ENCODE measurements at places on chromosomes 12 and 14.
A peak's percentile ranks its signal among the peaks of the same experiment; 100 is the strongest.

GRCh38 chr14:24465368-24465767, 22.8 kb upstream of the SDR39U1 start:
- DNase-seq, result no peak

- peak; percentile 34 for DNase-seq
Measured at GRCh38 chr14:97185186-97185585, 388.0 kb downstream of the VRK1 start.

GRCh38 chr12:91890742-91891141, 254.9 kb downstream of the BTG1 start:
- DNase-seq, result no peak

- DNase-seq, result no peak
Measured at GRCh38 chr14:33686218-33686617, 264.7 kb downstream of the EGLN3 start.

DNA sequence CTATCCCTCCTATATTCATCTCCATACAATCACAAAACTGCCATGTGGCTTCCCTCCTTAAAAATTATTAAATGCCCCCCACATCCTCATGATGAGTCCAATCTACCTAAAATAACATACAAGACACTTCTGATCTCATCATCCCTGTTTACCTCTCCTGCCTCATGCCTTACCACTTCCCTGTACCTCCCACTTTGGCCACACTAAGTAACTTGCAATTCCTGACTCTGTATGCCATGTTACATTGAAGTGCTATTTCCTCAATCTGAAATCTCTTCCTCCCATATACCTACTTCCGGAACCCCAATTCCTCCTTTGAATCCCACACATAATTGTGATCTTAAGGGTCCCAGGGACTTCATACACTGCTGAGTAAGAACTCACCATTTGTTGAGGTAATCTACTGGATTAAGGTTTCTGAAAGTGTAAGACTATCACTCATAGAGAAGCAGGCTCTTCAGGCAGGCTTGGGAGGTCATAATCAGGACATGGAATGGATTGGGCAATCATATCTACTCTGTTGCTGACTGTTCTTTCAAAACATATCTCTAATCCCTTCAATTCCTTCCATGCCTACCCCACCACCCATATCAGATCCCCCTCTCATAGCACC, 117.6 kb upstream of the PLEKHG7 start:
- DNase-seq, result no peak

DNA sequence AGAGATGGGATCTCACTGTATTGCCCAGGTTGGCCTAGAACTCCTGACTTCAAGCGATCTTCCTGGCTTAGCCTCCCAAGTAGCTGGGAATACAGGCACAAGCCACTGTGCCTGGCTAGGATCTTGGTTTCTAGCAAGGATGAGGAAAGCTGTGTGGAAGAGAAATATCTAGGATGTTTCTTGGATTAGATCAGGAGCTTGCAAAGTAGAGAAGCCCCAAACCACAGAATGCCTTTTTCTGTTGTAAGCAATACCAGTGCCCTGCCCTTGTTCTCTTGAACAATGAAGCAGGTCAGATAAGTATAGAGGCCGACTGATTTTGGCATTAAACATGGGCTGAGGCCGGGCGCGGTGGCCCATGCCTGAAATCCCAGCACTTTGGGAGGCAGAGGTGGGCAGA, 44.3 kb upstream of the STRN3 start:
- DNase-seq, result peak; percentile 95

GRCh38 chr14:61229981-61230380, 51.2 kb downstream of the TMEM30B start:
- DNase-seq, result no peak

GRCh38 chr14:92404018-92404417, 81.1 kb downstream of the SLC24A4 start:
- DNase-seq, result no peak

GRCh38 chr12:109594556-109595317, 21.1 kb downstream of the MVK start:
- no peak for DNase-seq
